ENCODE measurements at places on chromosomes 3 and 15.

DNA sequence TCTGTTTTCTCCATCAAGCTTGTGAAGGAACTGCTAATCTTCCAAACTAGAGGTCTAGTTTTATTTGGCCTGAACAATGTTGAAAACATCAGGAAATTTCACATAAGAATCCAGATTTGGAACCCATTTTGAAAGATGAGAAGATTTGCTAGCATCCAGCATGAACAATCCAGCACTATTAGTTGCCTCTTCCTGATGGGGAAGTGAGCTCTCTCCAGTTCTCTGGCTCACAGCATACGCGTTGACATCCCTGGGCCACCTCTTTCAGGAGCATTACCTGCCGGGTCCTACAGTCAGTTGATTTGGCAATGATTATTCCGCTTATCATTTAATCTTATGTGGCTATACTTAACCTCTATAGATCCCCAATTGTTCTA, 10.9 kb downstream of the GPR87 start:
- DNase-seq, result no peak

- DNase-seq, result peak; percentile 95
Observed at GRCh38 chr3:23600167-23600871, 205.4 kb upstream of the UBE2E1 start.

DNA sequence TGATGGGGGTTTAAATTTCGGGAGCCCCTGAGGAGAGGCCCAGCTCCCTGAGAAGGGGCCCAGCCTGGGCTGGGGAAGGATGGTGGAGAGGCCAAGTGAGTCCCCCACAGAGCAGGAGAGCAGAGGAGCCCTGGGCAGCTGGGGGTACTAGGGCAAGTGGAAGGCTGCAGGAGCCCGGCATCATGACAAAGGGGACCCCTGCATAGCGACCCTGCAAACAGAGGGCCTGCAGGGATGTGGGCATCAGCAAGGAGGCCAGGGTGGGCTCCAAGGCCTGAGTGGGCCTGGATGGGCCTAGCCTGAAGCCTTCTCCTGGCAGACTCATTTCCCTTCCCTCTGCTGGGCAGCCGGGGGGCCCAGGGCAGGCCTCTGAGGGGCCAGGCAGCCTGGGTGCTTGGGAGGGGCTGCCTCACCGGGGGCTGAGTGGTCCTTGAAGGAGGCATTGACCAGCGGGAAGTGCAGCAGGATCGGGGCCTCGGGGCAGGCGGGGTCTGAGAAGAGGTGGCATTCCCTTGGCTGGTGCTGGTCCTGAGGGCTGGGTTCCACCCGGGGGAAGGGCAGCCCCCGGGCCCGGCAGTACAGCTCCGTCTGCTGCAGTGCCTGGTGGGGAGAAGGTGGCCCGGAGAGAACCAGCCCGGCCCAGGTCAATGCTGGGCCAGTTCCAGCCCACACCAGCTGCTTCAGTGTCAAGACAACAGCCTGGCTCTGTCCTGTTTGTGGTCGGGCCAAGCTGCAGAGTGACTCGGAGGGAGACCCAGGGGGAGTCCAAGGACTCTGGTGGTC, 24.7 kb downstream of the PLA2G4D start:
- DNase-seq, result no peak

GRCh38 chr3:112346491-112347122, 13.7 kb downstream of the CD200 start:
- no peak for DNase-seq

GRCh38 chr3:74605437-74605836, 9.0 kb downstream of the CNTN3 start:
- DNase-seq, result no peak

DNA sequence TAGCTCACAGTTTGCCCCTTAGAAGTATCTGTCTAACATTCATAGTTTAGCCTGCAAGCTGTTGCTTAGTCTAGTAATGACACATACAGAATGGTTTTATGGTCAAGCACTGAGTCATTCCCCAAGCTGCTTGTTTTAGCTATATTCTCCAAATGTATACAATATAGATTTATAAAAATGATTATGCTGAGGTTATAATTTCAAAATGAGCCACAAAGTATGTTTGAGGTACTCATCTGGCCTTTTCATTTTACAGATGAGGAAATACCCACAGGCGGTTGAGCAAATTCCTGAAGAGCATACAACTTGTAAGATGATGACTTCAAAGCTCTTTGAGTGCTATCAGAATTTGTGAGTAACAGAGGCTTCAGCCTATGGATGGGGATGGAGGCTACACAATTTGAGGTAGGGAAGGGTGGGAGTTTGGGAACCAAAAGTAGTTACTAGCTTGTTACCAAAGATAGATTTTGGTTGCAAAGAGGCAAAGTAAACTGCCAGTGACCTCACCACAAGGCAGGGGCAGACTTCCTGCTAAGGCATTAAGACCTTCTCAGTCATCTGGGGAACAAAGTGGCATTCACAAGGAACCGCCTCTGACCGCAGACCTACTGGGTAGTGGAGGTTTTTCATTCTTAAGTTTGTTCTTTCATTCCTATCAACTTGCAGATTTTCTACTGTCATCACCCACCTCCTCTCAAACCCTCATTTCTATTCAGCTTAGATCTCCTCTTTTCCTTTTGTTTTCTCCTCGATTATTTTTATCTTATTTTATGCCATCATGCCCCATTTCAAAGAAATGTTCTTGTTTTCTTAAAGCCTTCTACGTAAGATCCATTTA, 257.2 kb upstream of the NECTIN3 start:
- DNase-seq, result peak; percentile 93

GRCh38 chr3:52310861-52311575, 5.1 kb upstream of the DNAH1 start:
- DNase-seq, result no peak

Measured in A172 (cell line).